Erythroblast (primary cell): ENCODE measurements at places on chromosomes 12 and 14.
A peak's percentile ranks its signal among the peaks of the same experiment; 100 is the strongest.

DNA sequence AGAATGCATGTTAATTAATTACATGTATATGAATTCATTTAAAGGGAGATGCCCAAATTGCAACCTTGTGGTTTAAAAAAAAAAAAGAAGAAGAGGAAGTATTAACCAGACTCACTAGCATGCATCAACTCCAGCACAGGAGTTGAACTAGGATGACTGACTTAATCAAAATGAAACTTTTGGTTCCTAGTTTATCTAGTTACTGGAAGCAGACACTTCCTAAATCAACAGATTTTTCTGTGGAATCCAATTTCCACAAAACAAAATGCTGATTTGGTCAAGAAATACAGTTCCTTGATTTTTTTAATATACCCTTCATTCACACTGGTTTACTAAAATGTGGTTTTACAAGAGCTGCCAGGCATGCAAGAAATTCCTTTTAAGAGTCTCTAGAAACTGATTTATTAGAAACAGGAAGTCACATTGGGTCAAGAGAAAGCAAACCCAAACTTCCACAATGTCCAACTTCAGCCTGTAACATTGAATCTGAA lies 41.6 kb downstream of the ITPR2 start:
- DNase-seq = no peak

GRCh38 chr14:85701763-85702162 lies 171.8 kb downstream of the FLRT2 start:
- no peak for DNase-seq

DNA sequence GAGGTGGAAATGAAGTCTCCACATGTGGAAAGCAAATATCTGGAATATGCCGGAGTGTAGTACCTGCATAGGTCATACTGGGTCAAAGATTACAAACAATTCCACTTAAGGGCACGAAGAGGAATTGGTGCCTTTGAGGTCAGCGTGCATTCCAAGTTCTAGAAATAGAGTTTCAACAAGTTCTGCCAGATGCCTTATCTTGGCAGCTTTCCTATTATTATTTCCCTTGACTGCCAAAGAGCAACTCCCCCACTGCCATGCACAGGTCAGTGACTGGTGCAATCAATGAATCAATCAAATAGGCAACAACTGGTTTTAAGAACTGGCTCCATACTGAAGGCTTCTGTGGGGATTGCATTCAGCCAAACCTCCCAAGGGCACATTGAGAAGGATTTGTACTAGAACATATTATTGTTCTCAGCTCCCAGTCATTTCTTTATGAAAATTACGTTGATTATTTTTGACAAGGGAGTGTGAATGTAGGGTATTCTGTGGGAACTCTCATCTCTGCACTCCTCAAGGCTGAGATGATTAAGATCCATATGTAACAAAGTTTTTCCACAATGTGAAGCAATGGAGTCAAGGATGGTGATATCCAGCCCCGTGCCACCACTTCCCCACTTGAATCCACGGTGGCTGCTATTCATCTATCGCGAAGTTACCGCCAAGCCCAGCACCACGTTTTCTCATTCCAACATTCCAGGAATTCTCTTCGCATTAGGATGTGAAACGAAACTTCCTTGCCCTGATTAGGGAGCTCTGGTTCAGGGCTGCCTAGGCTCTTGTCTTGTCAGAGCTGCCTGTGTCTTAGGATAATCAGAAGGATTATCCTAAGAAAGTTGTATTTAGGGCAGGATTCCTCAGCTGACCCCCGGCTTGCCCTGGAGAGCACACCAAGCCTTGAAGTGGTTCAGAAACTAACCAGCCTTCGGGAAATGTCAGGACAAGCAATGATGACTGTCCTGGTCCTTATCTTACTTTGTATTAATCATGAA lies 115.1 kb upstream of the PCED1B start:
- DNase-seq = no peak

GRCh38 chr14:24094841-24095270 lies 745 bp downstream of the PCK2 start:
- peak; percentile 70 for DNase-seq

DNA sequence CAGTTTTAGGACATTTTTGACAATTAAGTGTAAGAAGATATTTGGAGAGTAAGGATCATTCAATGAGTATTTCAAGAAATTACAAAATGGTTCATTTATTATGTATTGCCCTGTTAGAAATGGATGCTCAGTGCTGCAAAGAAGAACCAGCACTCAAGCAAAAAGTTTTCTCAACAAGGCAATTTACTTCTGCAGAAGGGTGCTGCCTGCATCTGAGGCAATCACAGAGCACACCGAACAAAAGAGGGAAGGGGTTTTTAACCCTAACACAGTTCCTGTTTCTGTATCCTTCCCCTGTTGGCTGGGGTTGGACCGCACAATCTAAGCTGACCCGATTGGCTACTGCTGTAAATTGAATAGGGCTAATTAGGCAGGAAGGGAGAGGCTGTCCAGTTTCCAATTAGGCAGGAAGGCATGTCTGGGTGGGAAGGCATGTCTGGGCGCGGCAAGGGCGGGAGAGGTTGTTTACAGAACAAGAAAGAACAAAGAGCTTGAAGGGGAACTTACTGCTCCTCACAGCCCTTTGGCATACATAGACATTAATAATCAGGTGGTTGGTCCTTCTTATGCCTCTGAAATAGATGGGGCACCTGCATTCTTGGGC lies 41.4 kb downstream of the SPTSSA start:
- no peak for DNase-seq

DNA sequence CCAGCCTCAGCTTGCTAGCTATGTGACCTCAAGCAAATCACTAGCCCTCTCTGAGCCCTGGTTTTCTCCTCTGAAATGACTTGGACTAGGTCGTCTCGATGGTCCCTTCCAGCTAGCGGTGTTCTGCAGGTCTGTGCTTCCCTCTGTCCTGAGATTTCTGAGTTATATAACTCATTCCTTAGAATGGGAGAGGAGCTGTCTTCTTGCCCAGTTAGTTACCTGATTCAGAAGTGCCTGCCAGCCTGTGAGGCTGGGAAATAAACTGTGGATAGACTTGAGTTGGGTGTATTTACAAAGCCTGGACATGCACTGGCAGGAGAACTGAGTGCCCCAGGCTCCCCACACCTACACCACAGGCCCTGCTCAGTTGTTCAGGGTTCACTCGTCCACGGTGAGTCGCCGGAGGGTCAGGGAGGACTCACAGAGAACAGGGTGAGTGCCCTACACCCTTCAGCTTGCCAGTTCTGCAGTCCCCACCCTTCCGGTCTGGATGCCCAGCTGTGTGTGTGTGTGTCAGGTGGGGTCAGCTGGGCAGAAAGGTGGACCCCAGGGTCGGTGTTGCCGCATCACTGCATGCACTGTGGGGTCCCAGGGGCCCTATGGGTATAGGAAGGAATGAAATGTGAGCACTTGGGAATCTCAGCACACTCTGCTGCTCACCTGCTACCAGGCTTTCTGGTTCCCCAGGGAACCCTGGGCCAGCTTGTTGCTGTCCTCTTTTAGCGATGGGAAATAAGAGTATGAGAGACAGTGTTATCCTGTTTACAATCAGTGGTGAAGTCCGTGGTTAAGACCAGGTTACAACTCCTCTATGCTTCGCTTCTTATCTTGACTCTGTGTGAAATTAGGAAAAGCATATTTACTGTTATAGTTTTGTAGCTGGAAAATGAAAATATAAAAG lies 348.2 kb downstream of the DPF3 start:
- no peak for DNase-seq

- peak; percentile 5 for DNase-seq
These were observed 204.6 kb upstream of the PLXNC1 start for GRCh38 chr12:93943780-93944179.

DNA sequence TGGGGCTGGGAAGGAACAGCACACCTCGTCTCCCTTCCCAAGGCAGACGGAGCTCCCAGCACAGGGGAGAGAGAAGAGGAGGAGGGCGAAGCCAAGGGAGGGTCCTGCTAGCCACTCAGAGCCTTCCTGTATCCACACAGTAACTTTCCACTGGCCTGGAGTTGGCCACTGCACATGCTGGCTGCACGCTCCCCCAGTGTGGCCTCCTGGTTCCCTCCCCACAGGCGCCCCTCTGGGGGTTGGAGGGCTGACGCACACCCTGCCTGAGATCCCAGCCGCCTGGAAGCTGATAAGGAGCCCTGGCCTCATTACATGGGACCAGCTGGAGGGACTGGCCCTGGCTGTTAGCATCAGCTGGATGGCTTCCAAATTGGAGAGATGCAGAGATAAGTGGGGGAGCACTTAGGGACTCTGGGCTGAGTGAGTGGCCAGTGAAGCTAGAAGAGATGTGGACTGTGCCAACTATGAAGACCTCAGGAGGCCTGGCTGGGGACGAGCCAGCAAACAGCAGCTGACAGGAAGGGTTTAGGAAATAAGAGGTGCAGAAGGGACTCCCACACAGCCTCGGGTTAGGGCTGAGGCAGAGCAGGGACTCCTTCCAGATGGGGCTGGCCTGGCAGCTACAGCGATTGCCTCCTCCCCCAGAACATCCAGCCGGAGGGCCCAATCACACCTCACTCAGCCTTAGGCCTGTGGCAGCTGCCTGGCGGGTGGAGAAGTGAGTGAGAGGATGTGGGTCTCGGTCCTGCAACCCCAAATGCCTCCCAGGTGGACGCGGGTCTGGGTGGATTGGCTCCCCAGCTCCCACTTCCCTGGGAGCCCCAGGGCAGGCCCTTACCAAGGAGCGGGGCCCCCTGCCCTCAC lies 26.3 kb upstream of the BCDIN3D start:
- DNase-seq = peak; percentile 99

DNA sequence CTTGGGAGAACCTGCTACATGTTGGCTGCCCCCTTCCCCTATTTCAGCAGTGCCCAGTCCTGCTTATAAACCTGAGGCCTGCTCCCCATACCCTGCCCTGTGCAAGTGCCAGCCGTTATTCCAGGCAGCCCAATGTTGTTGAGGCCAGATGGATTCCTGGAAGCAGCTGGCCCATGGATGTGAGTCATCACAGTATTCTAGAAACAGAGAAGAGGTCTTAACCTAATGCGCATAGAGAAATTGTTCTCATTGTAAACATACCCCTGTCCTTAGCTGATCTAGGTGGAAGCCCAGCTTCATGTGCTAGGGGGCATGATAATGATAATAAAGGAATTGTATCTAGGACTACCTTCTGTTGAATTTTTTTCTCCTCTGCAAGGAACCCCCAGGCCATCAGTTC lies 69.7 kb downstream of the TSPAN11 start:
- DNase-seq = no peak

- DNase-seq = peak; percentile 80
These were observed 10.6 kb downstream of the CEP128 start for GRCh38 chr14:80930836-80931389.

DNA sequence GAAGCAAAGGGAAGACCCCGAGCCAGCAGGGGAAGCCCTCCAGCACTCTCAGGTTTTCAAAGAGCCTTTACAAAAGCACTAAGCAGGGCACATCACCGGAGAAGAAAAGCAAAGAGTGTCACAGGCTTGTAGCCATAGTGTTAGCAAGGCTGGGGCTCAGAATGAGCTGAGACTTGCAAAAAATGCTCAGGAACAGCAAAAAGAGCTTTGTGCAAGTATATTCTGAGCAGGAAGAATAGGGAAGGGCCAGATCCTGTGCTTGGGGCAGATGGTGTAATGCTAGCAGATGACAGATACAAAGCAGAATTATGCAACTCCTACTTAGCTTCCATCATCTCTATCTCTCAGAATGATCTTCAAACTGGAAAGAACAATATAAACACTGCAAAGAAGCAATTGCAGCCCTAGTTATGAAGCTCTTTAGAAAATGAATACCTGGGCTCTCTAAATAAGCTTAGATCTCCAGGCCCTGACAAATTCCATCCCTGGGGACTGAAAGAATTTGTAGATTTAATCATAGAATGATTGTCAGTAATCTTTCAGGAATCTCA lies 23.7 kb upstream of the PARP11 start:
- DNase-seq = no peak

DNA sequence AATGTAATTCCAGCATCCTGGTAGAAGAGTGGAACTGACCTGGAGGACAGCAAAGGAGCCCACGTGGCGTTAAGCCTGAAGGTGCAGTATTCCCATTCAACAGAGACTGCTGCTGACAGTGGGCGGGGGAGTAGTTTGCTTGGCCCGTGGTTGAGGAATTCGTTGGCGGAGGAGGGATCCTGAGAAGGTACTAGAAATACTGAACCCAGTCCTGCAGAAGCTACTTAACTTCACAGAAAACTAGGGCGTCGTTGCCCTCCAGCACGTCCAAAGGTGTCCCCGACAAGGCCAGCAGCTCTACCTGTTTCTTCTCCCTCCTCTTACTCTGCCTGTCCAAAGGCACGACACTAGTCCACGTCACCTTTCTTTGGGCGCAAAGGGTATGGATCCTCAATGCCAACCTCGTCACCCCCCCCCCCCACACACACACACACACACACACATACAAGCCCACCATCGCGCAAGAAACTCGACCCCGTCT lies 303 bp downstream of the PUS7L start:
- DNase-seq = no peak
